AG10803 (cell line): ENCODE measurements at places on chromosomes 1 and 21.

DNA sequence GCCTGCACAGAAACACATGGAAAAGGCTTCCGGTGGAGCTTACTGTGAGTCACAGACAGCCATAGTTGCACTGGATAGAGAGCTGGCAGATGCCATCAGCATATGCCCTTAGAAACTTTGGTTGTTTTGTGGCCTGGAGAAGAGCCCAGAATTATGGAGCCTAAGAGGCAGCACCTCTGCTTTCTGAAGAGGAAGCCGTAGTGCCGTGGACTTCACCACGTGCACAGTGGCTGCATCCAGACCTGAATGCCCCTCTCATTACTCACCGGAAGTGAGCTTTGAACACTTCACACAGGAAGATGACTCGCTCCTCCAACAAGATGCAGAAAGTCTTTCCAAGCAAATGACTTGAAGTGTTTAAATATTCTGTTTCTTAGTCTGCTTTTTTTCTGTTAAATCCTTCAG lies 28.4 kb downstream of the JUN start:
- DNase-seq: peak; percentile 100

GRCh38 chr1:9996624-9997582 lies at the start of gene RBP7:
Gene RBP7, plus strand, starts transcription at chr1:9997228. Its CDS starts 31 bp downstream, at chr1:9997259.
- DNase-seq: no peak

GRCh38 chr1:163410073-163410999 lies 88.6 kb downstream of the NUF2 start:
- peak; percentile 47 for DNase-seq

DNA sequence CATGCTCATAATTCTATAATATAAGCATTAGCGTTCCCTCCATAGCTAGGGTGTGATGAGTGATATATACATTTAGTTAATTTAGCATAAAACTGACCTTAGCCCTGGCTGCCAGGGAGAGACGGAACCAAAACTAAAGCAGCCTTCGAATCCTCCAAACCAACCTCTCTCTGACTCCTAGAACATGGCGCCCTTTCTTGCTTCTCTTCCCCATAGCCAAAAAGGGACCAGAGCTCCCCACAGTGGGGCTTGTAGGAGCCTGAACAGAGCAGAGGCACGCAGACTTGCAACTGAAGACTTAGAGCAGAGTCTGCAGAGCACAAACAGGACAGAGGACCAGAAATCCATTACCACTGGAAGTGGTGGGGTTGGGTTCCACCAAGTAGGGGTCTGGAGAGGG lies 17.7 kb downstream of the IRF2BP2 start:
- DNase-seq: no peak

- DNase-seq: no peak
These were observed 126.3 kb upstream of the CXADR start for GRCh38 chr21:17386498-17386897.

DNA sequence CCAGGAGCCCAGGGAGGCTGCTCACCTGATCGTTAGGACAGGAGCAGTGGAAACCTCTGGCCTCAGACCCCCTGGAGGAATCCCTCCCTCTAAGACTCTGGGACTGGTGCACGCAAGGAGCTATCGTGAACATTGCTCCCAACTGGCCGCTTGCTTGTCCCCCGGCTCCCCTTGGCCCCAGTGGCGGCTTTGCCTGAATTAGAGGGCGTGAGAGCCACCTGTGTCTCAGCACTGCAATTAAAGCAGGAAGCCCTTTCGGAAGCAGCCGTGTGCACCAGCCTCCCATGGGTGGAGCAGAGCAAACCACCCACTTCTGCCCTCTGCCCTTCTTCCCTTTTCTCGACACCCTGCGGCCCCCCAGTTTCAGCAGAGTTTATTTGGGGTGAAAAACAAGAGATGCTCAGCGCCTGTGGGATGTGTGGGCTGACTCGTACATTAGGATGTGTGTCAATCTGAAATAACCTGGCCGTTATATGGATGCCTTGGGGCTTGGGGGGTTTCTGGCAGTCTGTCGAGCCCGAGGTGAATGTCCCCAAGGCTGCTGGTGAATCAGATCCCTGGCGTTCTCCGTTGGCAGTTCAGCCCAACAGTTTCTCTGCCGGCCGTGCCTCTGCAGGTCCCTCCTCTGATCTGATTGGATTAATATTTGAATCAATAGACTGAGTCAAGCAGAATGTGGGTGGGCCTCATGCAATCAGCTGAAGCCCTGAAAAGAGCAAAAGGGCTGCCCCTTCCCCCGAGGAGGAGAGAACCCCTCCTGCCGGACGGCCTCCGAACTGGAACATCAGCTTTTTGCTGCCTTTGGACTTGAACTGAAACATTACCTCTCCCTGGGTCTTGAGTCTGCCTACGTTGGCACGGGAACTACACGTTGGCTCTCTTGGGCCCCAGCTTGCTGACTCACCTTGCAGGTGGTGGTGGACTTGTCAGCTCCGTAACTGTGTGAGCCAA lies 7.3 kb upstream of the UMODL1 start:
- DNase-seq: no peak

GRCh38 chr1:215581896-215582295 lies 14.8 kb downstream of the KCTD3 start:
- DNase-seq: no peak

- DNase-seq: no peak
These were observed 95.8 kb upstream of the HOOK1 start for GRCh38 chr1:59718989-59719360.

DNA sequence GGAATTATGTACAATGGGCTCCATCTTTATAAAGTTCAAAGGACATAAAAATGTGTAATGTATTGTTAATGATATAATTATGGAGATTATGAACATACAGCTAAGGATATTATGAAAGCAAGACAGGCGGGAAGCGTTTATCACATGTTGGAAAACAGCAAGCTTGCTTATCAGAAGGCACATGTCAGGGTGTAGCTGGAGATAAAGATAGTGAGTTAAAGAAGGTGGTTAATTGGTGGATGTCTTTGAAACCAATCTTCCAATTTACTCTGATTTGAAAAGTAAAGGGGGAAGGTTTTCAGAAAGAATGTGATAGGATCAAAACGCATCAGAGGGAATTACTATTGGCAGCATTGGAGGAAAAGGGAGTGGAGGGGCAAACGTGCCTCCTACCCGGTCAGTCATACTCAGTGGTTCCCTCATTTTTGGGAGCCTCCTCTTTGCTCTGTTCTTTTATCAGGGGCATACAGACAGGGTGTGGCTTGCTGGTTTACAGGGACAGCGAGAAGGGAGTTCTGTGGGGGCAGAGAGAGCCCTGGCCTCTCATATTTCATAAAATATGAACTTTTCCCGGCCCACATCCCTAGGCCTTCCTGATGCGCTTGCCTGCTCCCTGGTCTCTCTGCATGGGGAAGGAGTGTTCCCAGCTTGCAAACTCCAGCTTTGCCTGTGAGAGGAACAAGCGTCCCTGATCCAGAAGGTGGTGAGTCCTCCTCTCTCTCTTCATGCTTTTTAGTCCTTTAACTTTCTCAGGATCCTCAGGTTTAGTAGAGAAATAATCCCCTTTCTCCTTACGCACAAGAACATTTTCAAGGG lies 8.0 kb upstream of the SVBP start:
- DNase-seq: no peak

- DNase-seq: no peak
These were observed 516 bp upstream of the NMNAT2 start for GRCh38 chr1:183418696-183419095.

DNA sequence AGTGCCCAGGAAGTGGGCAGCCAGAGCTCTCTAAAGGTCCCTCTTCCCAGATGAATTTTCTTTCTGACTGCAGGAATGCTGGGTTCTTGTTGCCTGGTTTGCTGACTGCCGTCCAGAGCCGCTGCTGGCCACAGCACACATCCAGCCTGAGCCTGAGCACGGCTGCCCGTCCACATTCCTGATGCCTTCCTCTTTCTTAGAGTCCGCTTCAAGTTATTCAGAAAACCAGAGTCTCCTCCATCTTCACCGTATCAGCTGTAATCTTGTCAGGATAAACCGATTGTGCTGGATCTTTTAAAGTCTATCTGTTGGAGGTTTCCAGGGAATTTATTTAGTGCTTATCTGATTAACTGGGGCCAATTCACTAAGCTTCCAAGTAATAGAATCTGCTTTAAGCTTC lies 84.8 kb upstream of the BCAR3 start:
- no peak for DNase-seq

DNA sequence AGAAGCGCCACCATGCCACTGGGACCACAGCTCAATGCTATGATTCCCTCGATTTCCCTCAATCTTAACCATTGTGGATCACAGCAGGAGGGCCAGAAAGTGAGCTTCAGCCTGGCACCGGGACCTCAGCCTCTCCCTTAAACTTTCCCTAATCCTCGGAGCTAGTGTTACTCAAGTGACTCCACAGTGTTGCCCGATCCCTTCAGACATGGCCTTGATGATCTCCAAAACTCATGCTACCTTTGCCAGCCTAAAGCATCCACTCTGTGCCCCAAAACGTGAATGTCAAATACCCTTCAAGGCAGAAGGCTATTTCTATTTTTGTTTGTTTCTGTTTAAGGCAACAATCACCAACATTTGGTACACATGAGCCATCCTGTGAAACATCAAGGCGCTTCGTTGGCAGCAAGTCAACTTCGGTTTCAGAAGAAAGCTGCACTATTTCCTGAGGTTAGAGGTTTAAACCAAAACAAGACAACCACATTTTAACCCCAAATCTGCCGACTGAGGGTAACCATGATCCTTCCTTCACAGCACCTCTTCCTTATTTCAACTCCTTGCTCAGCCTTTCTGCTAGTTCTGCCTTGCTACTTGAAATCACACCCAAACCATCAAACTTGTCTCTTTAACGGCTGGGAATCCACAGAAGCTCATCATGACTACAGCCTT lies 94.4 kb upstream of the KRTAP19-8 start:
- peak; percentile 43 for DNase-seq

- DNase-seq: no peak
These were observed 655.3 kb upstream of the PLXNA2 start for GRCh38 chr1:208899438-208899837.

- DNase-seq: no peak
These were observed 15.5 kb downstream of the SLC6A17 start for GRCh38 chr1:110165761-110166231.

- DNase-seq: no peak
These were observed 254.2 kb downstream of the PAPPA2 start for GRCh38 chr1:176717066-176717750.

GRCh38 chr1:52288286-52288685 lies 77.7 kb downstream of the CC2D1B start:
- DNase-seq: peak; percentile 44

DNA sequence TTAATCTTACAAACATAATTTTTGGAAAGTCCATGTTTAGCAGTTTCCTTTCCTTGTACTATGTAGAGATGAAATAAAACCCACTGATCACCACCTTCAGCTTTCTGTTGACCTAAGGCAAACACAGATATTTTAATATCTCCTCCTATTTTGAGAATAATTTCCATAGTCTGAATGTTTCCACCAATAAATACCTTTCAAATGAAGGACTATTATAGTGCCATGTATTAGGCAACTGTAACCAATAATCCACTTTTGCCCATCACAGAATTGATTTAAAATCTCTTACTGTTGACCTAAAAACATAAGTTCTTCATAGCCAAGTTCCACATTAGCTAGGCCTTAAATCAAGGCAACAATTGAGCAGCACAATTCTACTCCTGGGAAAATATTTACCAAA lies 1.8 kb downstream of the CDC42BPA start:
- no peak for DNase-seq

- peak; percentile 48 for DNase-seq
These were observed 23.8 kb downstream of the CR1 start for GRCh38 chr1:207519505-207520399.

DNA sequence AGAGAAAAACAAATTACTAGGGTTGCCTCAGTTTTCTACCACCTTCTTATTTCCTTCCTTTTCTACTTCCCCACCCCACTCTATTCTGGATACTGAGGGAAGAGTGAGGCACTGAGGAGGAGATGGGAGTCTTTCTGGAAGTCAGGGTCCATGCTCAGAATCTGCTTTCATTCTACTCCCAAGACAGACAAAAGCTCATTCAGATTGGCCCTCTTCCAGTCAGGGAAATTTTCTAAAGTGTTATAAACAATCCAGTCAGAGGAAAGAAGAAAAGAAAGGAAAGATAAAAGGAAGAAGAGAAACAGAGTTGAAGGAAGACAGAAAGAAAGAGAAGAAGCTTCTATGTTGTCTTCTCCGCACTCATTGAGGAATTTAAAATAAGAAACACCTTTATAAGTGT lies 228.6 kb downstream of the COP1 start:
- no peak for DNase-seq

DNA sequence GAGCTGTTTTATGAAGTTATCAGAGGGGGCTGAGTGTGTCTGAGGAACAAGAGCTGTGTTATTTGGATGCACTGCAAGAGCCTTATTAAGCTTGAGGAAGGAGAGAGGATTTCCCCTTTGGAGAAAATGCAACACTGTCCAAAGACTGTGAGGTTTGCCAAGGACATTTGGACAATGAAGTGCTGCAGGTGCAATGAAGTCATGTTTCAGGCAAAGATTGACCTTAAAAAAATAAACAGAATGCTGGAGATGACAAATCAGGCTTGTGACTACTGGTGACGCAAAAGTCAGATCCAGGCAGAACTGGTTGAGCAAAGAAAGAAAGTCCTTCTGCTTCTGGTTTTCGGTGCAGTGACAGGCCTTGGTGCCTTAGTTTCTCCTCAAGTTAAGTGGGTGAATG lies 125.2 kb upstream of the KIAA0040 start:
- DNase-seq: no peak

DNA sequence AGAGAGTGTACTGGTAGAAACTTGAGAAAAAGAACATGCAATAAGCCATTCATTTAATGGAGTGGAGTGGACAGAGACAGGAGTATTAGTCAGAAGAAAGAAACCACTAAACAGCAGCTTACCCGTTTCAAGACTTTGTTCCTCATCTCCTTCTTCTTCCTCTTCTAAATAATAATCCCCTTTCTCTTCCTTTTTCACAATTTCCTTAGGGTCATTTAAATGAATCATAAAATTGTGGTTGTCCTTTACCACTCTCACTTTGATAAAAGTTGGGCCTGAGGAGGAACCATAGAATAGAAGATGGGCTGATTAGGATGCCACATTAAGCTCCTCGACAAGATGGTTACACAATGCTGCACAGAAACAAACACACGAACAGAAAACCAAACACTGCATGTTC lies 109.6 kb downstream of the WDR3 start:
- no peak for DNase-seq

DNA sequence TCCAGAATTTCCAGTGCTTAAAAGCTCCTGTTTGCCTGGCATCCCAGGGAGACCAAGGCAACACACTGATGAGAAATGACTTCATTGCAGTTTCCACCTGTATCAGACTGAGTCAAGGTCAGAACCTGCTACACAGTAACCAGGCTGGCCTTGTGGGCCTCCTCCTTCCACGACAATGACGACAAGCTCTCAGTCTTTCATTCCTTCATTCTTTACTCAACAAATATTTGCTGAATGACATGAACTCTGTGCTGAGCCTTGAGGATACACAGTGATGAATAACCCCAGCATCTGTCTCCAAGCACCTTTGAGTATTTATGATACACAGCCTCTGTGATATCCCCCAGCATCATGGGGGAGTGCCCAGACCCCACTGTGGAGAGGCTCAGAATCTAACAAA lies 8.9 kb upstream of the LCE5A start:
- DNase-seq: peak; percentile 25
